ENCODE measurements at places on chromosomes 11 and 22. TPM values are rescaled to one million over a fixed set of nuclear protein-coding genes. Genes with fewer than 3 reads are reported as not detected.

Gene ZNF215
- 11.8 TPM for total RNA-seq

Gene SERPINH1
- 540 TPM for total RNA-seq

Gene OR8D4
- not detected for total RNA-seq

Gene SMC1B
- total RNA-seq = not detected

Gene ARVCF
- total RNA-seq = 40.8 TPM

Gene TTC36
- total RNA-seq = not detected

Gene RASSF10
- 4.8 TPM for total RNA-seq

Gene UBE2L3
- total RNA-seq = 84.0 TPM

Gene BBOX1
- total RNA-seq = not detected

Gene OTOG
- 0.69 TPM for total RNA-seq

Gene CD3D
- total RNA-seq = 1.5 TPM

Gene MOGAT2
- not detected for total RNA-seq

Gene WDR74
- total RNA-seq = 153 TPM

Gene SCGB1D2
- total RNA-seq = not detected

Gene C11orf87
- not detected for total RNA-seq

Gene OR52H1
- 0.30 TPM for total RNA-seq

Gene CASP4
- total RNA-seq = not detected

Gene GGTLC2
- not detected for total RNA-seq

Gene AIP
- 40.8 TPM for total RNA-seq

Gene IL10RA
- not detected for total RNA-seq

Gene HBE1
- total RNA-seq = 1.5 TPM

Gene RANGAP1
- 115 TPM for total RNA-seq

Gene FAM83F
- 28.1 TPM for total RNA-seq

Gene OR10W1
- not detected for total RNA-seq

Gene SEC14L6
- 0.17 TPM for total RNA-seq

Gene SAA1
- not detected for total RNA-seq

Gene ALX4
- total RNA-seq = not detected
